ENCODE measurements at places on chromosomes 6 and 20. TPM values are rescaled to one million over a fixed set of nuclear protein-coding genes. Genes with fewer than 3 reads are reported as not detected.

- DNase-seq, result no peak
Measured at GRCh38 chr6:151009576-151009975, 144.1 kb downstream of the MTHFD1L start.

- DNase-seq, result no peak
Measured at GRCh38 chr6:3358413-3359100, 98.3 kb downstream of the SLC22A23 start.

GRCh38 chr6:134312038-134312660 is 5.8 kb downstream of the SGK1 start:
- DNase-seq, result no peak

DNA sequence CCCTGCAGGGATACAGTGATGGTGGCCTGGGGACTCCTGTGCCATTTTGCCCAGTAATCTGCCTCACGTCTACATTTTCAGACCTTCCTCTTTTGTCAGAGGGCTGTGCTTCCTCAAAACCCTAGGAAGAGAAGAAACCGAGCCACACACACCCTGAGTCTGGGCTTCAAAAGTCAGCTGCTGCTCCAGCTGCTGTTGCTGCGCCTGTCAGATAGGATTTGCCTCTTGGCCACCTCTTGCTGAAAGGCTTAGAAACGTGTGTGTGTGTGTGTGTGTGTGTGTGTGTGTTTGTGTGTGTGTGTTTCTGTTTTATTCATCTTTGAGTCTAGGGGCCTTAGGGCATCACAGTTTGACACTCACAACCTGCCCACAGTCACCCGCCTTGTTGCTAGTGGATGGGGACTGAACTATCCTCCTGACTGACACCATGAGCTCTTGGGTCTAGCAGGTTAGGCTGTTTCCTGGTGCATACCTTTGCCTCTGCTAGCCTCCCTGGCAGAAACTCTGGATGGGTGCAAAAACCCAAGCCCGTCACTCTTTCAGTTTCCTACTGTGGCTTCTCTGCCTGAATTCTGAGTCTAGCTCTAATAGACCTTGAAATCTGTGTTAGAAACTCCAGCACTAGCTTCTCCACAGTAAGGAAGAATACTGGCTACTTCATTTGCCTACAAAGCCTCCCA is 94.9 kb upstream of the CEP85L start:
- DNase-seq, result peak; percentile 14

The SLC22A16 gene
- total RNA-seq, result not detected

The PAX1 gene
- not detected for total RNA-seq

The HCK gene
- total RNA-seq, result 2.2 TPM

The ZKSCAN3 gene
- 6.7 TPM for total RNA-seq

The CDH22 gene
- total RNA-seq, result not detected
